Bronchus fibroblast of lung (primary cell): ENCODE measurements at places on chromosomes 3 and 15. TPM values are rescaled to one million over a fixed set of nuclear protein-coding genes. Genes with fewer than 3 reads are reported as not detected.

Gene GRM7
- not detected in 2 replicates for total RNA-seq

Gene PML
- total RNA-seq = 25.1 and 39.2 TPM in 2 replicates

Gene BRPF1
- 11.4 and 12.9 TPM in 2 replicates for total RNA-seq

Gene RHCG
- total RNA-seq = not detected in 2 replicates

Gene APOD
- total RNA-seq = 0.74 and 1.0 TPM in 2 replicates

Gene FAM219B
- total RNA-seq = 27.1 and 27.6 TPM in 2 replicates

Gene CFAP161
- not detected in 2 replicates for total RNA-seq

Gene ARHGAP11A
- 23.3 and 32.6 TPM in 2 replicates for total RNA-seq

Gene TMC3
- not detected in 2 replicates for total RNA-seq

Gene CPN2
- not detected in 2 replicates for total RNA-seq

Gene GOLGA8F
- total RNA-seq = not detected in 2 replicates

Gene HIGD2B
- not detected in 2 replicates for total RNA-seq

Gene CISH
- 1.2 and 2.1 TPM in 2 replicates for total RNA-seq

Gene GOLGA8S
- not detected in 2 replicates for total RNA-seq

Gene MEGF11
- under 0.01 TPM in 1 of 2 replicates, not detected in the other for total RNA-seq

Gene MST1
- 5.1 and 5.4 TPM in 2 replicates for total RNA-seq

Gene RBMS3
- total RNA-seq = 13.6 and 15.8 TPM in 2 replicates

Gene PLIN1
- total RNA-seq = 0.15 TPM in 1 of 2 replicates, not detected in the other

Gene CHRNA5
- total RNA-seq = 1.0 and 4.3 TPM in 2 replicates

Gene KY
- not detected in 2 replicates for total RNA-seq

Gene CASR
- total RNA-seq = not detected in 2 replicates

Gene ITIH3
- not detected in 2 replicates for total RNA-seq

Gene C3orf70
- total RNA-seq = 0.50 and 0.74 TPM in 2 replicates

Gene USP13
- total RNA-seq = 8.4 and 11.9 TPM in 2 replicates

Gene IMPG2
- under 0.01 TPM in 2 replicates for total RNA-seq

Gene EPB42
- not detected in 2 replicates for total RNA-seq

Gene GOLGA8K
- total RNA-seq = not detected in 2 replicates

Gene TM6SF1
- total RNA-seq = 3.0 and 4.2 TPM in 2 replicates

Gene SLC28A1
- total RNA-seq = not detected in 2 replicates

Gene BLM
- 7.6 and 8.4 TPM in 2 replicates for total RNA-seq

Gene FOXB1
- not detected in 2 replicates for total RNA-seq

Gene ANKRD34C
- total RNA-seq = not detected in 2 replicates

Gene SNTN
- total RNA-seq = not detected in 2 replicates

Gene PEX5L
- not detected in 2 replicates for total RNA-seq

Gene LAMB2
- 215 and 282 TPM in 2 replicates for total RNA-seq

Gene PLSCR2
- total RNA-seq = not detected in 2 replicates

Gene LMLN
- 1.9 and 4.9 TPM in 2 replicates for total RNA-seq

Gene NOX5
- 0.15 TPM in 1 of 2 replicates, not detected in the other for total RNA-seq

Gene LRRIQ4
- not detected in 2 replicates for total RNA-seq

Gene MYLK
- 149 and 159 TPM in 2 replicates for total RNA-seq

Gene NR2E3
- total RNA-seq = not detected in 2 replicates

Gene CYP11A1
- 0.30 and 0.84 TPM in 2 replicates for total RNA-seq

Gene IFT57
- 31.2 and 33.1 TPM in 2 replicates for total RNA-seq

Gene ULK3
- 14.4 and 14.5 TPM in 2 replicates for total RNA-seq

Gene CKMT1B
- total RNA-seq = not detected in 2 replicates

Gene EXOSC7
- 60.9 and 64.1 TPM in 2 replicates for total RNA-seq

Gene SATB1
- 2.5 and 5.2 TPM in 2 replicates for total RNA-seq

Gene POPDC2
- not detected in 2 replicates for total RNA-seq

Gene CILP
- total RNA-seq = under 0.01 and 0.17 TPM in 2 replicates
